SHP77 treated with DMSO at 0.1 percent for 48 hours (cell line): ENCODE measurements at places on chromosomes 1 and 21.

- no peak for DNase-seq
Measured at GRCh38 chr1:241926141-241926540, 31.4 kb upstream of the BECN2 start.

GRCh38 chr1:119331915-119332314 lies 36.7 kb upstream of the HAO2 start:
- no peak for DNase-seq

DNA sequence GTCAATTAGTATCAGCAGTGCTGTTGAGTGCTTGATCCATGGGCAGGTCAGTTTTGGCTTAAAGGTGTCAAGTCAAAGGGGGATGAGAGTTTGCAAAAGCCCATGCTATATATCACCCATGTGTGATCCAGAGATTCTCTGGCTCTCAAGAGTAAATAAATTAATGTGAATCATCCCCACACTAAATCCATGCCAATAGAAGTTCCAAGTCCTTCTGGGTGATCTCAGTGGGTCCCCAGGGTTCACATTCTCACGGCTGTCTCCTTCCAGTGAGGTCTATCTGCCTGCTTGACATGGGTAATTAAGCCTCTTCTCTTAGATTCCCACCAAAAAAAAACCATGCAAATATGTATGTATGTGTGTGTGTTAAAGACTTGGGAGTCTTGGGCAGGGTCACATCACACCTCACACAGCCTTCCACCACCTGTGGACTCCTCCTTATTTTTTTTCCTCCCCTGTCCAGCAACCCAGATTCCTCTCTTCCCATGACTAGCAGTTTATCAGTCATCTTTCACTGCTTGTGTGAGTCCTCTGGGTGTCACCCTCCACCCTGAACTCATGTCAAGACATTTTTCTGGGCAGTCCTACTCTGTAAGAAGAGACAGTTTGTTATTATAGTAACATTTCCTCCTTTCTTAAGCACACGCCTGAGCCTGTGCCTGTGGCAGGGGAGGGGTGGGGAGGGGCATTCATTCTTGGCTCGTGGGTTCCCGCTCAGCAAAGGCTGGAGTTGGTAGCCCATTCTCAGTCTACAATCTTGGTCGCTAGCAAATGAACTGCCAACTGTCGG lies 14.3 kb upstream of the S100A11 start:
- no peak for DNase-seq

DNA sequence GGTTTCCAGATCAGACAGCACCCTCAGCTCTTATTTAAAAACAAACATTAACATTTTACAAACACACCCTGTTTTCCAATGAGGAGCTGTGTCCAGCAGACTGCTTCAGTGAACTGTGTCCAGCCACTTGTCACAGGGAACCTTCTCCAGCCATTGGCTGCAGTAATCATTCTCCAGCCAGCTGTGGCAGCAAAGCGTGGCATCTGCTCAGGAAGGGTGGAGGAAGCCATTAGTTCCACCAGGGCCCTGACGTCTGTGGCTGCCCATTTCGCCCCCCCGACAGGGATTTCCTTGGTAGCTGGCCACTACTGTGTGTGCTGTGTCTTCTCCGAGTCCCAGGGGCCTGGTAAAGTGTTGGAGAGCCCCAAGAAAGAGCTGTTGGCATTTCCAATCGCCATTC lies 62.9 kb upstream of the SELENON start:
- DNase-seq = peak; percentile 41

GRCh38 chr1:187819086-187819485 lies 990.3 kb downstream of the PLA2G4A start:
- no peak for DNase-seq

GRCh38 chr1:95402780-95403179 lies 168.8 kb downstream of the RWDD3 start:
- no peak for DNase-seq

DNA sequence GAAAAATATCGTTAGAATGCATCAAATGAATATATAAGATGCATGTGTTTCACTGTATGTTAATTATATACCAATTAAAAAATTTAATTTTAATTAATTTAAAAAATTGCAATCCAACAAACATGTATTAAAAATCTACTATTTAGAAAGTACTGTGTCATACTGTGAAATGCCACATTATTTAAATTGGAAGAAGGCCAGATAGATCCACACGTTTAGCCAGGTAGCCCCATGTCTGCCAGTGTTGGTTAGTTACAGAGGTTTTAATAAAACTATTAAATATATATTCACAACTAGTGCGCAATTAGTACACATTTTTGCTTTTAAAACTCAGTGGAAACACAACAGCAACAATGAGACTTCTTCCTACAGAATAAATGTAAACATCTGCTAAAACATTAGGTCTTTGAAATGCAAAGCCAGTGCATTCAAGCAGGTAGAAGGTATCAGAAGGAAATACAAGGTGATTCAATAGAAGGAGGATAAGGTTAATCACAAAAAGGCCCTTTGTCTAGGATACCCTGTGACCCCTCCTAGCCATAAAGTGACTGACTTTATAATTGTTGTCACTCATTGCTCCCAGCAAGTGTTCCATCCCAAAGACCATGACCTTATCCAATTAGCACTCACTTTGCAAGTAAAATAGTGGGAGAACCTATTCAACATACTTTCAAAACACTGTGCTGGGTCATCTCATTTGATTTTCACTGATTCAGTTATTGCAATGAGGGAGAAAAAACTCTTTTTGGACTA lies 211.5 kb downstream of the TTLL7 start:
- DNase-seq = no peak

DNA sequence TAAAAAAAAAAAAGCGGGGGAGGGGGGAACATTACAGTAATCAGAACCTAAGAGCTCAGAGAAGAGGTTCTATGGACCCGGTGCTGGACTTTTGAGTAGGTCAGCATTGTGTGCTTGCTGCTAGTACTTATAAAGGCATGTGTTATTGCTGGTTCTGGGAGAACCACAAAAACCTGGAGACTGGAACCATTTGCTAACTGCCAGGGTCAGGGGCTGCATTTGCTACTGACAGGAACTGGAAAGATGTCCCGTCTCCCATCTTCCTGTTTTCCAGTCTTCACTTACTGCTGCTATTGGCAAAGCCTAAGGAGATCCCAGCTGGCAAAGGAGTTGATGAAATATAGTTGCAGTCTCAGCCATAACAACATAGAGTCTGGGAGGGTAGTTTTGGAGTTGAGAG lies 4.3 kb downstream of the RNF2 start:
- DNase-seq = no peak

- no peak for DNase-seq
Measured at GRCh38 chr1:50735443-50735842, 224.6 kb downstream of the FAF1 start.

DNA sequence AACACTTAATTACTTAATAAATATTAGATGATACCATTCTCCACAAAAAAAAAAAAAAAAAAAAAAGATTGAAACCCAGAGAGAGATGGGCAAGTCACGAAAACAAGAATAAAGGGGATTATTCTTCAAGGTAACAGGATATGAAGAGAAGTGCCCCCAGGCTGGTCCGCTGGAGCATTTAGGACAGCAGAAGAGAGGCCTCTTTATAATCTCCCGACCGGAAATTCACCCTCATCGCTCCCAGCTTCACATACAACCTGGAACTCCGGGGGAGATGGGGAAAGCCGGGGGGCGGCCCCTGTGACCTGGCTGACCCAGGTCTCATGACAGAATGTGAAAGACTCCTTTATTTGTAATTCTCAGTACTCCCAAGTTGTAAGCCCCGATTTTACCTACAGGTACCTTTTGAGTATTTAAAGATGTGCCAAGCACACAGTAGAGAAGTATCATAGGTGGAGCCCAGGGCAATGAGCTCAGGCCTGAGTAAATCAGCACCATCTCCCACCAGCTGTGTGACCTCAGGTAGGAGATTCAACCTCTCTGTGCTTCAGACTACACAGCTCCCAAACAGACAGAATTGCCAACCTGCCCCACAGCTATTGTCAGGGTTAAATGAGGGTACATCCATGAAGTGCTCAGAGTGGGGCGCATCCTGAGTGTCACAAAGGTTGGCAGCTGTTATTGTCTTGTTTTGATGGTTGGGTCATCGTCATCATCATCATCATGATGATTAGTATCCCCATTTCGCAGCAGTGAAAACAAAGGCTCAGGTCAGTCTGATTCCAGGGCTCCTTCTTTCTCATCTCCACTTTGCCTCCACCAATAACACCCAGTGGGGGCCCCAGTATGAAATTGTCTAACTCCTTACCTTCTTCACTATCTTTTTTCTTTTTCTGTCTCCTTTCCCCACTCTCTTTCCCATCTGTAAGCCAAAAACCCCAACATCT lies 148.4 kb downstream of the PSMG1 start:
- DNase-seq = no peak

- no peak for DNase-seq
Measured at GRCh38 chr1:106678279-106679050, 378.0 kb upstream of the PRMT6 start.

- peak; percentile 47 for DNase-seq
Measured at GRCh38 chr1:223670458-223671159, 5.1 kb upstream of the CAPN8 start.

DNA sequence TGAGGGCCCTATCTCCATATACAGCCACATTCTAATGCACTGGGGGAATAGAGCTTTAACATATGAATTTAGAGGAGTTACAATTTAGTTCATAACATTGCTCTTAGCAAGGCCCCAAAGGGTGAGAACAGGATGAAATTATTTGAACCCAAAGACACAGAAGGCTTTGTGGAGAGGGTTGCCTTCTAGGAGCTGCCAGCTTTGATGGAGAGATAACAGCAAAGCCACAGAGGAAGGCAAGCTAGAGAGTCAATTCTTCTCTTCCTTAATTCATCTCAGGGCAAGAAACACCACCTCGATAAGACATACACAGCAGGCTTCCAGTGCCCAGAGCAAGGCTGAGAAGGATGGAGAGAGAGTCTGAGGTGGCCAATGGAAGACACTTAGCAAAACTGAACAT lies 94.8 kb upstream of the TMPRSS15 start:
- no peak for DNase-seq

DNA sequence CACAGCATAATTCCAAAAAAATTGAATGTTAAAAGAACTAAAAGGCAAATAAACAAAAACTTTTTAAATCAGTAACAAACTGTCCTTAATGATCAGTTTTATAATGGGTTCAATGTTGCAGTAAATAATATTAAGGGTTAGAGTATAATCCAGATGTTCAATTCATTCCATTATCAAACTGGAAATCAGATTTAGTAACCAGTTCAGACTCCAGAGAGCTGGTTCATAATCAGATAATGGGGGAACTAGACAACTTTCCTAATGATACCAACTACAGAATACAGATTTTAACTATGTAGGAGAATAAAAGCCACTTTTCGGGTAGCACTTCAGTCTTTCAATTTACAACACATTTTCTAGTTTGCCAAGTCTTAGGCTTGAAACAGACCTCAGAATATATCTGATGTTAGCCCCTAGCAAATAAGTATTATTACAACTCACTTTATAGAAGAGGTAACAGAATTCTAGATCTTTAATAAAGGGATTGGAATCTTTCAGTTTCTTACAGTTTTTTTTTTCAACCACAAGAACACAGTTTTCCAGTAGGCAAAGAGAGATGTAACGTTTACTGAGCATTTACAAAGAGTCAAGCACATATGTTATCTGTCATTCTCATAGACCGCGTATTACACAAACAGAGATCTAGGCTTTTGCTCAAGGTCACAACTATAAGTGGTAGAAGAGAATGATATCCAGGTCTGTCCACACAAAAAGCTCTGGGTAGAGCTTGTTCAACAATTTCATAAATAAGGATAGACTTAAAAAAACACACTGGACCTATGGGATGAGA lies 1.9 kb upstream of the DCAF6 start:
- DNase-seq = peak; percentile 59

- DNase-seq = no peak
Measured at GRCh38 chr1:174966008-174966572, 33.7 kb upstream of the CACYBP start.

DNA sequence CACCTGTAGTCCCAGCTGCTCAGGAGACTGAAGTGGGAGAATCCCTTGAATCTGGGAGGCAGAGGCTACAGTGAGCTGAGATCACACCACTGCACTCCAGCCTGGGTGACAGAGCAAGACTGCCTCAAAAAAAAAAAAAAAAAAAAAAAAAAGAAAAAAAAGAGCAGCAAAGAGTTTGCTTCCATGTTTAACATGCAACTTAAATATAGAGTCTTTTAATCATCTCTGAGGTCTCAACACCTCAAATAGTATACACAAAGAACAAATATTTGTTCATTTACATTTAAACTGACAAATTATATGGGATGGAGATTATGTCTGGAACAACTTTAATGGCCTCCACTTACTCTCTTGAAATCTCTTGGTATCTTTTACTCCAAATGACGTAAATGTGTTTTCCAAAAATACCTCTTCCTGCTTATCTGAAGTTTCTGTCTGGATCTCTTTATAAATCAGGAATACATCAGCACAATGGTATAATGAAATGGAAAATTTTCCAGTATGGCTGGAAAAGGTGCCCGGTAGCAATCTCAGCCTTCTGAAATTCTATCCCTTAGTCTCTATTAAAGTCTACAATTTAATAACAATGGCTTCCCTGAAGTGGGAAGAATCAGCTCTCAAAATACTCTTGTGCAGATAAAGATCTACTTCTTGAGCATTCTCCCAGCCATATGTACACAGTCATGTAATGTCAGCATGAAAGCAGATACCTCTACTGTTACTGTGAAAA lies 258.5 kb downstream of the OMA1 start:
- DNase-seq = no peak
